ENCODE measurements at places on chromosomes 12 and 14. TPM values are rescaled to one million over a fixed set of nuclear protein-coding genes. Genes with fewer than 3 reads are reported as not detected.

The C3AR1 gene
- 0.17 TPM for total RNA-seq

The WDR20 gene
- 13.4 TPM for total RNA-seq

The STON2 gene
- total RNA-seq = 52.5 TPM

The OR4K17 gene
- total RNA-seq = not detected

The EVL gene
- 12.8 TPM for total RNA-seq

The DBX2 gene
- not detected for total RNA-seq

The AKAP5 gene
- 0.17 TPM for total RNA-seq

The ADAMTS20 gene
- total RNA-seq = not detected

The KRT86 gene
- 0.17 TPM for total RNA-seq

The AICDA gene
- not detected for total RNA-seq

The TAS2R7 gene
- total RNA-seq = not detected

The SLC24A4 gene
- not detected for total RNA-seq

The VCPKMT gene
- 3.6 TPM for total RNA-seq

The CLEC1A gene
- total RNA-seq = not detected

The EML5 gene
- 0.66 TPM for total RNA-seq

The SMIM41 gene
- total RNA-seq = 2.0 TPM

The DAO gene
- total RNA-seq = not detected

The CBLN3 gene
- total RNA-seq = 5.3 TPM

The GPR135 gene
- 3.0 TPM for total RNA-seq

The IL23A gene
- not detected for total RNA-seq
